ENCODE measurements at places on chromosomes 11 and 22.

DNA sequence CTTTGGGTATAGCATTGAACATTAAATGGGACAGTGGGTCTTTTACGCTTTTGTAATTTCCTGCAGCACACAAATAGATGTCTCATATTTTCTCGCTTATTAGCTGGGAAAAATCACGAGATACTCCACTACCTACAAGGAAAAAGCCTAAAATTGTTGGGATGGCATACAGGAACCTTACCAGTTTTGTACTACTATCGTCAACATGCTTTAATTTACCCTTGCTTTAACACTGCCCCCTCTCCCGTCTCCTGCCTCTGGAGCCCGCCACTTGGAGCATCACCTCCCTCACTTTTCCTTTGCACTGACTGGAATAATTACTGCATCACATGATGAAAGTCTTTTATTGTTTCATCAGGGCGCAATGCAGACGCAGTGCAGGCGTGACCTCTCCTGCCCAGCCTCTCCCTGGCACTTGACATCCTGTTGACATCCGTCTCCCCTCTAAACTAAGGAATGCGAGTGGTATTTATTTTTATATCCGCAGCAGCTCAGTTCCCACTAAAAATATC lies 1.0 kb upstream of the FNBP4 start:
- DNase-seq = peak; percentile 6

- no peak for DNase-seq
Measured at GRCh38 chr22:26325641-26326040, 103.4 kb upstream of the ASPHD2 start.

GRCh38 chr22:35539910-35540594 lies 579 bp upstream of the RASD2 start:
- peak; percentile 45 for DNase-seq

DNA sequence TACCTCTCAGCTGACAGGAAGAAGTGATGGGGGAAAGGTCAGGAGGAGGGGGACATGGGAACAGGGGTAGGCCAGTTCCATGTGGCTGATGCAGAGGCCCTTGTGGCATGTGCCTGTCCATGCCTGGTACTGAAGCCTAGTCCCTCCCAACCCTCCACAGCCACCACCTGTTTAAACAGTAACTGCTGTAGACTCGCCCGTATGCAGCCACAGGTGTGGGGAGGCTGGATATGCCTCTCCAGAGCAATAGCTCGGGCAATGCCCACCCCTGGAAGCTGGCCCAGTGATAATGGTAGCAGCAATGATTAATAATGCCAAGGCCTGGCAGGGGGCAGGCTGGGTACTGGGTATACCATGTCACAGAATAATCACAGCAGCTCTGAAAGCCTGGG lies 2.3 kb downstream of the SMTN start:
- no peak for DNase-seq

All from PC-3 (cell line).